ENCODE measurements at places on chromosomes 4 and X. TPM values are rescaled to one million over a fixed set of nuclear protein-coding genes. Genes with fewer than 3 reads are reported as not detected.
A peak's percentile ranks its signal among the peaks of the same experiment; 100 is the strongest.

GRCh38 chrX:129980540-129981199 is 1.8 kb upstream of the BCORL1 start:
- DNase-seq: peak; percentile 75

GRCh38 chr4:76376534-76376933 is 44.4 kb downstream of the CCDC158 start:
- no peak for DNase-seq

DNA sequence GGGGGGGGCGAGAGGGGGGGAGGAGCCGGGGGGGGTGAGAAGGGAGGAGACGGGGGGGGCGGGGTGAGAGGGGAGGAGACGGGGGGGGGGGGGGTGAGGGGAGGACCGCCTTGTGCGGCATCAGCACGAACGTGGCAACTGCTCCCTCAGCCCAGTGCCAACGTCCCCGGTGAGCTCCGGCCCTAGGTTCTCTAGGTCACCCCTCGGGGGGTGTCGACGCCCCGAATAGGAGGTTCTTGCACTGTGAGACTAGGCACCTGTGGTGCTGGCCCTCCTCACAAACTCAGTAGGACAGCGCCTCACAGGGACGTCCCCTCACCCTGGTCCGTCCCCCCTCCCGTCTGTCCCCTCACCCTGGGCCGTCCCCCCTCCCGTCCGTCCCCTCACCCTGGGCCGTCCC is 21.5 kb upstream of the GTPBP6 start:
- DNase-seq: no peak

DNA sequence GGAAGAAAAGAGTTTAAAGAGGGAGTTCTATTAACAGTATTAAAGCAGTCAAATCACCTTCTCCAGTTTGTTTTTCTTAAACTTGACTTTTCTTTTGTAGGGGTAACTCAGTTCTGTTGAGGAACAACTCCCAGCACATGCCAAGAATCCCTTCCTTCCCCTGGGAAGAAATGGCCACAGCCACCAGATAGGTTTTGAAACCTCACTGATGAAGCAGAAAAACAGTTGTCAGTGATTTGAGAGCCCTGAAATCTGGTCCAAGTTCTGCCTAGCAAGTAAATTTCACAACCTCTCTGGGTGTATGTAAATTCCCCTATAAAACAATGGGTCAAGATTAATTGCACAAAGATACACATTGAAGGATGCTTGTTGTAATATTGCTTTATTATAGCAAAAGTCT is 167.1 kb downstream of the DHX15 start:
- DNase-seq: no peak

DNA sequence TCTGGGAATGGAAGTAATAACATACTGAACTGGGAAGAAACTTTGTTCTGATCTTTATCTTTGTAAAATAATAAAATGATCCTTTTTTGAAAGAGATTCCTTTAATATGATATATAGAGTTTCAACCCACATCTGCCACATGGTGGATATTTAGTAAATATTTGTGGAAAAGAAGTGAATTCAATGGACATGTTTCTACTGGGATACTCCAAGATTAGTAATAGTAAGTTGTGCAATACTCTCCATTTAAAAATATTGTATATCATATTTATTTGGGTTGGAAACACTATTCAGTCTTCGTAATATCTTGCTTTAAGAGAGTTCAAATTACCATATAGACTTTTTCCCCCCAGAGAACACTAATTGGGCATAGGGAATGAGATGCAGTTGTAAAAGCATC is 17.8 kb upstream of the ARSJ start:
- DNase-seq: no peak

The ASIC5 gene
- not detected for total RNA-seq

Measured in pancreas (tissue), 10 donors.